ENCODE measurements at places on chromosomes 12 and 14.

GRCh38 chr14:32166029-32166428 is 35.8 kb upstream of the RNU6-7 start:
- DNase-seq: no peak

DNA sequence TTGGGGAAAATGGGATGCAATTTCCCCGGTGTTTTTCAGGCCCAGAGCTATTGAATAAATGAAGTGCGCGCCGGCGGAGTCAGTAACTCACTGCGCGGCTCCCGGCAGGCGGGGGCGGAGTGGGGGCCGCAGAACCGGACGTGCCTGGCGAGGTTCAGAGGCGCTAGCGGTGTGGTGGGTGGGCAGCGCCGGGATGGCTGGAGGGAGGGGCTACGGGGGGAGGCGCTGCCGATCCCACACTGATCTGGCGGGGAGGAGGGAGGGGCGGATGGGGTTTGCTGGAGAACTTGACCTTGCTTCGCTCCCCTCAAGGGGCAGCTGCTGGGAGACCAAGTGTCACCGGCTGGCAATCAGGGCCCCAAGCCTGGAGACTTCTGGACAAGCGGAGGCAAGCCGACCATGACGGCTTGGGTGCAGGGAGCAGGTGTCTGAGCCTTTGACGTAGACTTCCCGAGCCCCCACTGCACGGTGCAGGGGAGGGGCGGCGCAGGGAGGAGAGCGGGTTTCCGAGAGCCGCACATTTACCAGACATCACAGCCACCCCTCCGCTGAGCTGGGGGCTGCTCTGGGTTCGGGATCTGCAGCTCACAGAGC is 174.1 kb upstream of the RTL1 start:
- DNase-seq: no peak

GRCh38 chr12:125014526-125014925 is 21.1 kb downstream of the BRI3BP start:
- DNase-seq: no peak

DNA sequence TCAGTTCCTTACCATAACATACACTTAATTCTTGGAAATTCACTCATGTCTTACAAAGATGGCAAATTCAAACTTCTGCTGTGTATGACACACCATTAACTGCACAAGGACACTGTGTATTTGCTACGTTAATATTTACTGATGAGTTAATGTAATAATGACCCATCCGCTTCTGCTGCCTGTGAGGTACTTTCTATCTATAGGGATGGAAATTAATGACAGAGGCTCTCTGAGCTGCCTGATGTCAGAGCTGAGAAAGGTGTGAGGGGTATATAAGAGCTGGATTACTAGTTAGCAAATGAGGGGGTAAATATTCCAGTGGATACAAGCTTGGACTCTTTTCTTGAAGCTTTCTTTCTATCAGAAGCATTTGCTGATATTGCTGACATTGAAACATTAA is at the start of gene IAPP:
IAPP (plus strand) TSS at position 301 of the 400 bp plus-strand sequence. CDS start 450 bp downstream, outside the sequence.
- DNase-seq: no peak

- no peak for DNase-seq
These were observed 523 bp downstream of the GTF2H3 start for GRCh38 chr12:123634142-123634561.

GRCh38 chr14:24828486-24828885 is 194.5 kb upstream of the GZMB start:
- DNase-seq: no peak

DNA sequence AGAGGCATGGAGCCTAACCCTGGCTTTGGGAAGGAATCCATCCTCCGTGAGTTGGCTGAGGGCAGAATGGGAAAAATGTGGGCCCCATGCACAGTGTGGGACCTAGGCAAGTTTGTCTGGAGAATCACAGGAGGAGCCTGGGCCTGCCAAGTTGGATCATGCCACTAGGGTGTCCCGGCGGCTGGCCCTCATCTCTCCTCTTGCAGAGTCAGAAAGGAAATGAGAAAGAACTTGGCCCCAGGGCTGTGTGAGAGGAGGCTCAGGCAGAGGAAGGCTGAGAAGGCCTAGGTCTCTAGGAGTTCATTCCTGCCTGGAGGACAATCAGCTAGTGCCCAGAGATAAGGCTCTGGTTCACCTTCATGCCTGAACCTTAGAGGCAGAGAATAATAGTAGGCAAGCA is 2.5 kb upstream of the ESRRB start:
- no peak for DNase-seq

- no peak for DNase-seq
These were observed 134.2 kb downstream of the HMGA2 start for GRCh38 chr12:65958456-65958855.

DNA sequence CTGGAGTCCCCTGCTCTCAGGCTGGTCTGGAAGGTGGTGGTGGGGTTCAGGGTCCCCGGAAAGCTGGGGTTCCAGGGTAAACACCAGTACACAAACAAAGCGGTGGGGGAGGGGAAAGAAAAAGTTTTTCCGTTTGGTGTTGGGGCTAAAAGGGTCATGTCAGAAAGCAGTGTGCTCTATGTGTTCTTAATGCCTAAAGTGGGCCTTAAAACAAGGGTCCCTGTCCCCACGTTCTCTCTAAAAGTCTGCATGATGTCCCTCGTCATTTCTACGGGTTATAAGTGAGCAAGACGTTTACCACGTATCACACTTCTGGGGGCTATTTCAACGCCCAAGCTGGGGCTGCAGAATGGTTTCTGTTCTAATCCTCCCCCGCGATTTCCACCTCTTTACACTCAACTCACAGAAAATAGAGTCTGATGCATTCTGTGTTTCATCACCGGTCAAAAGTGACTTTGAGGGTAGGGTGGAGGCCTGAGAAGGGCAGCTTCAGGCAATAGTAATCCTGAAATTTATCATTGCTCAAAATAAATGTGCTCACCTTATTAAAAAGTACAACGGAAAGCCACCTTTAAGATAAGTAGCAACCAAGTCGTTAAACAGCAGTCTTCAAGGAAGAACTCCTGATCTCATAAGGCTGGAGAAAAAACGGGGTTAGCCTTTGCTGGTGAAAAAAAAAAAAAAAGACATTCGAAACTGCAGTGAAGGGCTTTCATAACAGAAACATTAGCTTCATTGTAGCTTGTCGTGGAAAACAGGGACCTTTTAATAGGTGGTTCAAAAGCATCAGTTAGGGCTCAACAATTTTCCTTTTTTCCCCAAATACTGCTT is 63.9 kb upstream of the PTGR2 start:
- DNase-seq: no peak

GRCh38 chr12:95648990-95649791 is 97.9 kb upstream of the USP44 start:
- DNase-seq: no peak

- DNase-seq: no peak
These were observed 838 bp downstream of the LRIG3 start for GRCh38 chr12:58919231-58920101.

GRCh38 chr12:71642264-71642663 is 21.4 kb downstream of the ZFC3H1 start:
- no peak for DNase-seq

DNA sequence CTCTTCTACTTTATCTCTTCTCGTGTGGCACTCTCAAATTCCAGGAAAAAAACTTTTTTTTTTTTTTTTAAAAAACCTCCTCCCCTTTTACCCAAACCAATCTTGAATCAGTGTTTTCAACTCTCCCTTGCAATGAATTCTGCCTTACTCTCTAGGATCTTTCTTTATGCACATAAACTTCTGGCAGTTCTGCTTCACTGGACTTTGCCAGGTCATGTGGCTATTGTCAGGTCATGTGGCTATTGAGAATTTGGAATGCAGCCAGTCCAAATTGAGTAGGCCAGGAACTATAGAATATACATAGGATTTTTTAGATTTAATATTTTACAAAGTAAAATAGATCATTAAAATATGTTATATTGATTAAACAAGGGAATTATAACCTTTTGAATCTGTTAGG is 218.2 kb downstream of the TMTC3 start:
- no peak for DNase-seq

DNA sequence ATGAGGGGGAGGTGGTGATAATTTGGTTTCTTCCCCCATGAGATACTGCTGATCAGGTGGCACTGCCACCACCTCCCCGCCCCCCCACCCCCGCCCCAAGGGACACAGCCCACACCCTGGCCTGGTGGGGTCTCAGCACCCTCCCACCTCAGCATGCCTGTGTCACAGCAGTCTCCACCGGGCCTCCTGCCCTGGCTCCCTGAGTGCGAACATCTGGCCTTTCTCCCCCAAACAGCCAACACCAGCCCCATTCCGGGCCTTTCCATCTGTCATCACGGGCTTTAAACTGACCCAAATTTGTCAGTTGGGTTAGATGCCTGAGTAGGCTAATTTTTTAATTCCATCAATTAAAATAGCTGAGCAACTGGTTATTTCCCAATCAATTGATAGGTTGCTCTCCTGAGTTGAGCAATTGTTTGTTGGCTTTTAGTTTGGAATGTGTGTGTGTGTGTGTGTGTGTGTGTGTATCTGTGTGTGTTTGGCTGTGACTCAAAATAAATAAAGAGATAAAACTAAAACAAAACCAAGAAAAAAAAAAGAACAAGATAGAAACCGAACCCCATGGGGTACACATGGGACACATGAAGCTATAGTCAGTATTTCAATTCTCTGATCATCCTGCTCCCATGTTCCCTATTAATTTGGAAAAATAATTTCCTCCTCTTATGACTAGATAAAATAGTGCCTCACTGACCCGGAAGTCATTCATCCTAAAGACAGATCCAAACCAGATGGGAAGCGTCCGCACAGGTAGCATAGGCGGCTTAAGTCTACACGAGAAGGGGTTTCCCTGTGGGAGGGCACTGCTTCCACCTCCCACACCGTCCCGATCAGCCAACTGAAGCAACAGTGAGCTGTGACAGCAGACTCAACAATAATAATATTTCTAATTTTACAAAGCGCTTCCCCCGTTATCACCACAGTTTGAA is 7.4 kb downstream of the SERPINA12 start:
- no peak for DNase-seq

DNA sequence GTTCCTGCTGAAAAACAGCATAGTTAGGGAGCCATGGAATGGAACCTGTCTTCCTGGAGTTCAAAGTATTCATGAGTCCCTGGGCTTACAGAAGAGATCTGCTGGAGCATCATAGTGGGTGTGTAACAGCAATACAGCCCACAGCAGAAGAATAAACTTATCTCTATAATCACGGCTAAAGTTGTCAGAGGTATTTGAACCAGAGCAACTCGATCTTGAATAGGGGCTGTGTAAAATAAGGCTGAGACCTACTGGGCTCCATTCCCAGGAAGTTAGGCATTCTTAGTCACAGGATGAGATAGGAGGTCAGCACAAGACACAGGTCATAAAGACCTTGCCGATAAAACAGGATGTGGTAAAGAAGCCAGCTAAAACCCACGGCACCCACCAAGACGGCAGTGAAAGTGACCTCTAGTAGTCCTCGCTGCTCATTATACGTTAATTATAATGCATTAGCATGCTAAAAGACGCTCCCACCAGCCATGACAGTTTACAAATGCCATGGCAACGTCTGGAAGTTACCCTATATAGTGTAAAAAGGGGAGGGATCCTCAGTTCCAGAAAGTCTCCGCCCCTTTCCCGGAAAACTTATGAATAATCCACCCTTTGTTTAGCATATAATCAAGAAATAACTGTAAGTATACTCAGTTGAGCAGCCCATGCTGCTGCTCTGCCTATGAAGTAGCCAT is 223.4 kb downstream of the PCNX1 start:
- DNase-seq: no peak

DNA sequence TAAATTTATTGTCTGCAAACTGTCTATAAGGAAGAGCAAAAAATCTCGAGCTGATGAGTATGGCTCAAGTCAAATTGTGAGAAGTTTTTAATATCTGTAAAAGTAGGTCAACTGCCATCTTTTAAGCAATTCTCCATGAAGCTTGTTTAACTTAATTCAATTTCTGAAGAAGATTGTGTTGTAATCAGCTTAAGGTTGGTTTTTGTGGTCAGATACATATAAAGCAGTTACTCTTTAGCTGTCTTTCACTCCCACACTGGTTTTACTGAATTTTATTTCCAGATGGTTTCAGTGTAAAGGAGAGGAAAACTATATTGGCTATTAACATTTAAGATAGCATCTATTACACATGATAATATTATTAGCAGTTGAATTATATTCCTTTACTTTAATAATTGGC is 1165.1 kb downstream of the SLC16A7 start:
- DNase-seq: no peak

DNA sequence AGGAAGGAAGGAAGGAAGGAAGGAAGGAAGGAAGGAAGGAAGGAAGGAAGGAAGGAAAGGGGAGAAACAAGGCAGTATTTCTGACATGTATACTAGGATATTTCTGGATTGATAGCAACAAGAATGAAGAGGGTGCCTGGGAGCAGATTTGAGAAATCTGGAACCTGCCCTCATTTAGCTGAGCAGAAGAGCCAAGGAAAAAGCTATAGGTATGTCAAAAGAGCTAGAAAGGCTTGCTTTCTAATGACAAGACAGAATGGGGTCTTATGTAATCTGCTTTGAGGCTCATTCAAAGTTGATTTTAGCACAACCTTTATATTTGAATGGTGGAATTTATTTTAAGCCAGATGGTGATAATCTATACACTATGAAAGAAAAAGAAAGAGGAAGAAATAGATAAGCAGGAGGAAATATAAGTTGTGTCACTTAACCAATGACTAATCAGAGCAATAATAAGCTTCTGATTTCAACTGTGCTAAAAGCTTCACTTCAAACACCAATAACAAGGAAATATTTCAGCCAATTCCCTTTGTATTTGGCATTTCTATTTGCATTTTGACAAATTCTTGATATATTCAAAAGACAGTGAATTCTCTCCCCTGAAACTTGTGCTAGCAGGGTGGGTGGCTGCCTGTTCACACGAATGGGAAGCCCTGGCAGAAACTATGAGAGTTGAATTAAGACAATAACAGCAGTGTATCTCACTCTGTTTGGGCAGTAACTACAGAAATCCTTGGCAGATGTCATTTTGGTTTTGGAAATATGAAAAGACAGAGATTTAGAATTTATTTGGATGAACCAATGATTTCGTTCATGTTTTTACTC is 76.3 kb upstream of the FLRT2 start:
- DNase-seq: no peak

GRCh38 chr14:72512925-72513324 is 381.0 kb downstream of the DPF3 start:
- DNase-seq: no peak

- no peak for DNase-seq
These were observed 185.6 kb downstream of the TMEM117 start for GRCh38 chr12:44021471-44021971.

DNA sequence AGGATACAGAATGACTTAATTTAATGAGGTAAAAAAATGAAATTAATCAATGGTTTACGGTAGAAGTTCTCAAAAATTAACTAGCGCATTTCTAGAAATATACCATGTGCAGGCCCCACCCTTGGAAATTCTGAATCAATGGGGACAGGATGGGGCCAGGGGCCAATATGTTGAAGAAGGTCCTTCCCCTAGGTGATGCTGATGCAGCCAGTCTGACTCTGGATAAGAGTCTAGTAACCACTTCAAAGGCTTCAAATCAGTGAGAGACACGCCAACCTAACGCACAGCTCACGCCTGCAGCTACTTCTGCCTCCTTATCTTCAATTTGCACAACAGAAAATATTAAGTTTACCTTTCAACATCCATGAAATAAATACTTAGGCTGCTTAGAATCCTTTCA is 14.9 kb downstream of the GIT2 start:
- DNase-seq: no peak
